ENCODE measurements at places on chromosomes 6 and 20.

GRCh38 chr6:75893058-75893775 lies 144.2 kb downstream of the MYO6 start:
- DNase-seq = no peak

- no peak for DNase-seq
These were observed 175.2 kb upstream of the ARID1B start for GRCh38 chr6:156602066-156602385.

- DNase-seq = no peak
These were observed 16.1 kb downstream of the ZC2HC1B start for GRCh38 chr6:143880412-143880811.

GRCh38 chr20:11992426-11992825 lies 74.7 kb downstream of the BTBD3 start:
- no peak for DNase-seq

- no peak for DNase-seq
These were observed 333.6 kb upstream of the JARID2 start for GRCh38 chr6:14912226-14912625.

DNA sequence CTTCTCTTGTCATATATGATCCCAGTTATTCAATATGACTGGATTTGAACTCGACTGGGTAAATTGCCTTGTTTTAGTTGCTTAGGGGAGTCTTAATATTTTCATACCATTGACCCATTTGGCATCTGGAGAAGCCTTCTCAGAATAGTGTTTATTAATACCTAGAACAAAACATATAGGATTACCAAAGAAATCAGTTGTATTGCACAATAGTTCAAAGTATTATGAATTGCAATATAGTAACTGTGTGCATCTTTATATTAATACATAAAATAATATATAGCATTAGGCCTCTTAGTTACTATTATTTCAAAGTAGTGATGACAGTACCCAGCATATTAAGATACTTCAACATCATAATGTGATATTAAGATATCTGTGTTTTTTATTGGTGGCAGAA lies 177.8 kb downstream of the PLCB4 start:
- DNase-seq = no peak

GRCh38 chr6:85569323-85569722 lies 24.3 kb downstream of the SNX14 start:
- DNase-seq = no peak

DNA sequence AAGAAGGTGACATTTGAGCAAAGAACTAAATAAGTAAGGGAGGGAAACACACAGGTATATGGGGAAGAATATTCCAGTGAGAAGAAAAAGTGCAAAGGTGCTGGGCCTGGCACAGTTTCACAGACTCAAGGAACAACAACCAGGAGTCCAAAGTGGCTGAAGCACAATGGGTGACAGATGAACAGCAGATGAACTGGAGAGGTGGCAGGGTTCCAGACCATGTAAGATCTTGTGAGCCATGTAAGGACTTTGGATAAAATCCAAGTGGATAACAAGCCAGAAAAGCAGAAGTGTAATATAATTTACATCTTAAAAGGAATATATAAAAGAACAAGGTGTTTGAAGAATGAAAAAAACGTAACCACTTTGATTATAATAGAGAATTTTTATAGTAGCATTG lies 87.9 kb downstream of the MMS22L start:
- no peak for DNase-seq

- DNase-seq = no peak
These were observed 152.3 kb upstream of the RPS6KA2 start for GRCh38 chr6:166779381-166779780.

GRCh38 chr6:101994521-101994920 lies 601.0 kb downstream of the GRIK2 start:
- DNase-seq = no peak

DNA sequence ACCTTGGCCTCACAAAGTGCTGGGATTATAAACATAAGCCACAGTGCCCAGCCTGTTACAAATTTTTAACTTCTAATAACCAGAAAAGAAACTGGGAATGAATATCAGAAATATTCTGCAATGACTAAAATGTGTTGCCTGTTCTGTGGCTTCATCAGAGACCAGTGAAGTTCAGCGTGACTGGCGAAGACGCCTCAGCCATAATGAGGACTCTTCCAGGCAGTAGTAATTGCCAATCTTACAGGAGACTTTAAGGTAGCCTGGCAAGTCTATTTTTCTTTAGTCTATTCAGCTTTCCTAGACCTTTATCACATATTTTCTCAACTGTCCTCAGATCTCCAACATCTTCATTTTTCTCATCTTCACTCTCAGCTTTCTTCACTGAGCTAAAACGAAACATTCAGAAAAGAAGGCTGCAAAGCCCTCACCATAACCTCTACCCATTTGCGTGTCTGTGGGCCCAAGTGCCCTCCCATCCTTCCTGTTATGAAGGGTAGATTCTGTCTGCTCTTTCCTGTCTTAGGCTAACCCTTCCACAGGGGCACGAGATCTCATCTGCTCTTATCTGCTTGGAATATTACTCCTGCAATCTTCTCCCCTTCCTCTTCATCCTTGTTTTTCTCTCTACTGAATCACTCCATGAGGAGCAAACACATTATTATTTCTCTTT lies 42.0 kb upstream of the OLIG3 start:
- DNase-seq = no peak

GRCh38 chr20:9270831-9271230 lies 201.9 kb downstream of the PLCB4 start:
- DNase-seq = no peak

- DNase-seq = no peak
These were observed 9.1 kb upstream of the TLDC2 start for GRCh38 chr20:36866681-36867495.

DNA sequence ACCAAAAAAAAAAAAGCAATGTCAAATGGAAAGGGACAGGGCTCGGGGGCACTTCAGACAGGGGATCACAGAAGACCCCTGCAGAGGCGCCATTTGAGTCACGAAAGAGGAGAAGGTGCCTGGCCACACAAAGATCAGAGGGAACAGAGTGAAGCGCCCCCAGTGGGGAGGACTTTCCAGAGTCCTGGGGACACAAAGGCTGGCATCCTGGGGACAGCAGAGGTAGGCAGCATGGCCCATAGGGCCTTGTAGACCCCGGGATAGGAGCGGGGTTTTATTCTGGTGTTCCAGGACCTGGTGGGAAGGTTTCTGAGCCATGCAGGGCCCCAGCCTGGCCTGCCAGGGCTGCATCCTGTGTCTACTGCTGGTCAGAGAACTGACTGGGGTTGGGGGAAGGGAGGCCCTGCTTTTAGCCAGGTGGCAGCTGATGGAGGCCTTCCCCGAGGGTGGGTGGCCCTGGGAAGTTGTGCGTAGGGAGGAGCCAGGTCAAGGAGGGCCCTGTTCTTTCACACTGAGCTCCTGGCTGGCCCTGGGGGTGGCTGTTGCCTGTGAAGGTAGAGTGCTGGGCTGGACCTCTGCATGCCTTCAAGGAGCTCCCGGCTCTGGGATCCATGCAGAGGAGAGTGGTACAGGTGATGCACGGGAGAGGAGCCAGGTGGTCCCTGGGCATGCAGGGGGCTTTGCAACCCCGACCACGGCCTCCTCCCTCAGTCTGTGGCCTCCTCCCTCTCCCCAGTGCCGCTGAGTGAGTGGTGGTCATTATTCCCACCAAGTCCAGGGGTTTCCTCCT lies 117.9 kb downstream of the CDH4 start:
- no peak for DNase-seq

DNA sequence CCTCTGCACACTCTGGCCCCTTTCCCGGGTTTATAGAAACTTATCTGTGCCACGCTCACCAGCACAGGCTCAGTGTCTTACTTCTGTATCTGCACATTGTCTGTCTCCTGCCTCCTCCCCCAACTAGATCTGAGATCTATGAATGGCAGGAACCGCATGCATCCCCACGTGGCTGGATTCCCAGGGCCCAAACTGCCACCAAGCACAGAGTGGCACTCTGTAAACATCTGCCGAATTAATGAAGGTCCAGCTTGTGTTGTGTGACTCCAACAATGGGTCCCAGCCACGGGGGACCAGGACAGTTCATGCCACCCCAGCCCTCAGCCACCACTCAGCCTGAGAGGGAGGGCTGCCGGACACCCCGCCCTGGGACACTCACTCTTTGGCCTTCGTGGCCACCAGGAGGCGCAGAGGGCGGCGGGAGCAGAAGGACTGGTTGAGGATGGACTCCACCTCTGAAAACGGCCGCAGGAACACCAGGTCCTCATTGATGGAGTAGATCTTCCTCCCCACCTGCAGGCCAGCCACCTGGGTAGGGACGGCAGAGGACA lies 171.1 kb downstream of the PREX1 start:
- DNase-seq = no peak

DNA sequence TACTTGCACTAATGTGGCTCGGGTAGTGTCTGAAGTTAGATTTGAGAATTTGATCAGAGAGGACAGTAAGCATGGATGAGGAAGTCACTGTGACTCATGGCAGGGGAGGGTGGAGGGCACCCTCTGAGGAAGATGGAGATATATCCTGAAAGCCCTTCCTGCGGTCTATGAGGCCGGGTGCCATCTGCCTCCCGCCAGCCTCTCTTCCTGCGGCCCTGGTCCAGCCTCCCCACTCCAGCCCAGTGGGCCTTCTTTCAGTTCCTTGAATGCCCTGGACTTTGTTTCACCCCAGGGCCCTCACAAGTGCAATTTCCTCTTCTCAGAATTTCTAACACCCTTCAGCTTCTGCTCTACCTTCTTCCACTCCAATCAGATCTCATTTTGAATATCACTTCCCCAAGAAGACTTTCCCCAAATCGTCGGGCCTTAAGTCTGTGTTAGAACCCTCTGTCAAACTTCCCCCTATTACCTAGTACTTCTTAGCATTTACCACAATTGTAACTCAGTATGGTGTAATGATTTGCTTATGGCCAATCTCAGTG lies 20.2 kb upstream of the TNFAIP3 start:
- DNase-seq = no peak

- no peak for DNase-seq
These were observed 338.8 kb downstream of the HAO1 start for GRCh38 chr20:7601431-7601830.

GRCh38 chr6:4066029-4066755 lies 12.7 kb downstream of the FAM217A start:
- no peak for DNase-seq

- DNase-seq = no peak
These were observed 192.3 kb upstream of the RIN2 start for GRCh38 chr20:19565736-19566135.

DNA sequence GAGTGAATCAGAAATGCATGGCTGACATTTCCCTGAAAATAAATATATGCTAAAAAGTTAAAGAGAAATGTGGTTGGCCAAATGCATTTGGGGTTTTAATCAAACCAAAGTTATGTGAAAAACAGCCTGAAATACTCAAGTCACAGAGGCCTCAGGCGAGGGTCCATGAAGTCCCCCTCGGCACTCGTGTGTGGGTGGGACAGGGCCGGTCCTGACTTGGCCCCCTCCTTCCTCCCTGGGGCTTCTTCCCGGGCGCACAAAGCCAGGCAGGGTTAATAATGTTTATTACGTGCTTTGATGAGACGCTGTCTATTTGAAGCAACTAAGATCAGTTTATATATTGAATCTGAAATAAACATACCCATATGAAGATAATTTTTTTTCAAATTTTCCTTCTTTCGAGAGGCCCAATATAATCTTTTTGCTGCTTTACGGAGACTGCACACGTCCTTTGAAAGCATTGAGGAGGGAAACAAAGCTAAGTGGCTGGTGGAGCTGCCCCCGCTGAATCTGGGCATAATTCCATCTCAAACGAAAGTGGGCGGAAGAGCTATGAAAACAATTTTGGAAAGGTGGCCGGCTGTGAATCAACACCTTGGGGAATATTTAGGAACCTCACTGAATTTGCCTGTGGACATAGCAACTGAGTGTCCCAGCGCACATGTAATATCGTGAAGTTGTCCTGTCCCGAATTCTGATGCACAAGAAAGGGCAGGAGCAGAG lies 55.8 kb upstream of the SMOC2 start:
- DNase-seq = no peak

DNA sequence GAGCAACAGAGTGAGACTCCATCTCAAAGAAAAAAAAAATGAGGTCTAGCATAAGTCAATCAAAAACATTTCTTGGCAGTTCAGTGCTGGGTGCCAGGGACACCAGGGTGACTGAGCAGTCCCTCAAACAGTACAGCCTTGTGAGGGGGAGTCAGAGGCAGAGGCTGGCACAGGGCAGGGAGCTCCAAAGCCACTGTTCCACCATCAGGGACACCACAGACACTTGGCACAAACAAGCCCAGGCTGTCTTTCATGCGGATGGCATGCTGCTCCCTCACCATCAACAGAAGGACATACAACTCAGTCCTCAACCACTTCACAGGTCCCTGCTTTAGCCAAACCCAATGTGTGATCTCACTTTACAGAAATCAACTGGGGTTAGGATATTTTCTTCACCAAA lies 36.0 kb upstream of the GRM4 start:
- no peak for DNase-seq

GRCh38 chr6:36829919-36830544 lies 9.2 kb downstream of the CPNE5 start:
- no peak for DNase-seq

GRCh38 chr20:40457404-40457803 lies 231.6 kb downstream of the MAFB start:
- no peak for DNase-seq

DNA sequence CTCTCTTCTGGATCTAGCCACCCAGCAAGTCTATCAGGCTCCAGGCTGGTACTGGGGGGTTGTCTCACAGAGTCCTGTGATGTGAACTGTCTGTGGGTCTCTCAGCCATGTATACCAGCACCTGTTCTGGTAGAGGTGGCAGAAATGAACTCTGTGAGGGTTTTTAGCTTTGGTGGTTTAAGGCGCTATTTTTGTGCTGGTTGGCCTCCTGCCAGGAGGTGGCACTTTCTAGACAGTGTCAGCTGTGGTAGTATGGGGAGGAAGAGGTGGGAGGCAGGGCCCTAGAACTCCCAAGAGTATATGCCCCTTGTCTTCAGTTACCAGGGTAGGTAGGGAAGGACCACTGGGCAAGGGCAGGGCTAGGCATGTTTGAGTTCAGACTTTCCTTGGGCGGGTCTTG lies 75.8 kb downstream of the SNAP91 start:
- no peak for DNase-seq

- no peak for DNase-seq
These were observed 63.3 kb downstream of the ARHGAP18 start for GRCh38 chr6:129646642-129647041.

DNA sequence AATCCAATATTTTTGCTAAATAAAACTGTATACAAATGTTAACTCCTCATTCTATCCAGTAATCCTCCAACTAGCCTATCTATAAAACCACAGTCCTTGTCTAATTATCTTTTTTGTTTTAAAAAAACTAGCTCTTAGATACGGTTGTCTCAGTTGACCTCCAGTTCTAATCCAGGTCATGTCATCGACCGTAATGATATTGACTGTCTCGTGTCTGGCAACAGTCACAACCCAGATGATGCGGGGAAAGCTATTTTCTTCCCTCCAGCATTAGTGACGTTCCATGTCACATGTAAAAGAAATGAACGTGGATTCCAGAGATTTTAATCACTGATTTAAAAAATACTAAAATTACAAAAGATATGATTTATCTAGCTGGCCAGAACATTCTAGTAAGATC lies 35.5 kb downstream of the HEBP2 start:
- DNase-seq = no peak

DNA sequence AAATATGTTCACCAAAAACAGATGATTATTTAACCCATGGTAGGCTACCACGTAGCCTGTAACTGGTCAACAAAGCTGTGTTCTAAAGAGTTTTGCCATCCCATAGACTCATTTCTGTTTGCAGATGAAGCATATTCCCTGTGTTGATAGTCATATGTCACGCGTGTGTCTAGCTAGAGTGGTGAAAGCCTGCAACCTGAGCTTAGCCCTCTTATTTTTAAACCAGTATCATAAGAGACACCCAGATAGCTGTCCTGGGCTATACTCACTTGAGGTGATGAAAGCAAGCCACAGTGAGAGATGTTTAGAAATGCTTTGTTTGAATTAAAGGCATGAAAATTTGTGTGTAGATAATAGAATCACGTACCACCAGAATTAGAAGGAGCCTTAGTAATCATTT lies 307.8 kb downstream of the ZFAND3 start:
- no peak for DNase-seq
